ENCODE measurements at places on chromosomes 3 and 15.

- no peak for DNase-seq
These were observed 45.9 kb downstream of the ADAM10 start for GRCh38 chr15:58703610-58704009.

- DNase-seq = no peak
These were observed 148.5 kb downstream of the MFSD1 start for GRCh38 chr3:158950178-158950901.

DNA sequence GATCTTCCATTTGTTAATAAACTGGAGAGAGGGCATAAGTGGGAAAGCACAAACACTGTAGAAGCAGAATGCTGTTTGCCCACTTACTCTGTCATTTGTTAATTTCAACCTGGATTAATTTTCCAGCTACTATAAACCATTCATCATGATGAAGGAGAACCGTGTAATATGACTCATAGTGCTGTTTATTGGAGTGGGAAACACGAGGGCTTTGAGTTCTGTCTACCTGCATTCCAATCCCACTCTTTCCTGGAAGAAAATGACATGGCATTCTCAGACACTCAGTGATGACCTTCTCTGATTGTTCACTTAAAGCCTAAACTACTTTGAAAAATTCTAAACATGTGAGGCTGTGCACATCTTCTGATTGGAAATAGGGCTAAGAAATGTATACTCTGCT lies 826.7 kb downstream of the AGBL1 start:
- DNase-seq = no peak

GRCh38 chr3:156598413-156598812 lies 43.5 kb upstream of the SSR3 start:
- DNase-seq = no peak

DNA sequence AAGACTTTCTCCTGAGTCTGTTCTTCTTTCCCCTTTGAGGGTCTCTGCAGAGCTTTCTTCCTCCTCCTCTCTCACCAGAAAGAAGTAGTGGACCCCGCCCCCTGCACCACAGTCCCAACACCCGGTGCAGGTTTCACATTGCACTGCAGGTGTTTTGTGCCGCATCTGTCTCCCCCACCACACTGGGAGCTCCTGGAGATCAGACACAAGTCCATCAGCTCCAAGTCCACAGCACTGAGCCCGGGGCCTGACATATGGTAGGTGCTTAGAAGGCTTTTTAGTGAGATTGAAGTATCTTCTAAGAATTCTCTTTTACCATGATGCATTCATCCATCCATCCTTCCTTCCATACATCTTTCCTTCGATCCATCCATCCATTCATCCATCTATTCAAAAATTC lies 9.8 kb downstream of the STRA6 start:
- no peak for DNase-seq

- no peak for DNase-seq
These were observed 9.8 kb downstream of the NBEAL2 start for GRCh38 chr3:46989146-46989810.

- no peak for DNase-seq
These were observed 329.4 kb downstream of the TBC1D5 start for GRCh38 chr3:17412950-17413530.

DNA sequence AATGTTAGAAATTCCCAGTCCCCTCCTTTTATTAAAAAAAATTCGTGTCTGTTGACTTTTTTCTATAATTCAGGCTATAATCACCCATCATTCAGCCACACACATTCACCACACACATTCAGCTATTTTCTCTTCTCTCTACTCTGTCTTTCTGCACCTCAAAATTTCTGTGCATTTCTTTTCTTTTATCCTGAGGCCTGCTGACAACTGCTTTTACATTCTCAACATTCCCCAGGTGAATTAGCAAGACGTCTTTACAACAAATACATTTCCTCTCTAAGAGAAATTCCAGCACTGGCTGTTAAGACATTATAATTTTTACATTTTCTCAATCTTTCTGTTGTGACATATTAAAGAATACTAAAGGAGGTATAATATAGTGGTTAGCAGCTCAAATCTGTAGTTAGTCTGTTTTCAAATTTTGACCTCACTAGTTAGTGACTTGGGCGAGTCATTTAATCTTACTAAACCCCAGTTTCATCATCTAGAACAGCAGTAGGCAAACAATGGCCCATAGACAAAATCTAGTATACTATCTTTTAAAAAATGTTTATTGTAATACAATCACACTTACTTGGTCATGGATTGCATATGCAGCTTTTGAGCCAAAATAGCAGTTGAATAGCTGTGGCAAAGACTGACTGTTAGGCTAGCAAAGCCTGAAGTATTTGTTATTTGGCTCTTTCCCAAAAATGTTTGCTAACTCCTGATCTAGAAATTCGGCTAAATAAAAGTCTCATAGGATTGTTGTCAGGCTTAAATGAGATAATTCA lies 350.7 kb downstream of the NSUN3 start:
- DNase-seq = no peak

DNA sequence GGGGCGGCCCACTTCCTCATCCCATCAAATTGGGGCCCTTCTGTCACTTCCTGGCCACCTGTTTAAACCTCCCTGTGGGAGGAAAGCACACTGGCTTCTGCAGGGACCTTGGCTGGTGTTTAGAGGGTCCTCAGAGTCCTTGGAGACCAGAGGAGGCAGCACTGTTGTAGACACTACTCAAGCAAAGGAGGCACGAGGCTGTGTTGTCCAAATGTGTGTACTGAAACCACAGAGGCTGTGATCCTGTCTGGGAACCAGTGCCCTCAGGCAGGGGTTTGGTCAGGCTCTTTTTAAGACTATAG lies 12.4 kb upstream of the SEC13 start:
- DNase-seq = no peak

GRCh38 chr3:95626107-95626506 lies 1188.3 kb upstream of the EPHA6 start:
- DNase-seq = no peak

Data from CD4-positive, alpha-beta T cell treated with Interleukin-1 beta for 1 hour (primary cell).